ENCODE measurements at places on chromosomes 13 and 19. TPM values are rescaled to one million over a fixed set of nuclear protein-coding genes. Genes with fewer than 3 reads are reported as not detected.

DNA sequence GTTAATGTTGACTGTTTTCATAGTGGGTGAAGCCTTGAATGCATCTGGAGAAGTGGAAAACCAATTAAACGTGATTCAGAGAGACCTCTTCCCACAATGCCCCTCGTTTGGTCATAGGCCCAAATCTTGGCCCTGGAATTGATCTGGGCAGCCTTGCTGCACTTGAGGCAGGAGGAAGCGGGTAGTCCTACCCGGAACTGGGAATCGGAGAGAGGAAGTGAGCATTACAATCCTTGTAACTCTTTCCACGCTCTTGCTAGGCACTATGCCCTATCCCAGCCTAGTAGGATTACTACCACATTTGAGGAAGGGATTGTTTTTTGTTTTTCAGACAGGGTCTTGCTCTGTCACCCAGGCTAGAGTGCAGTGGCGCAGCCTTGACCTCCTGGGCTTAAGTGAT is 3.6 kb downstream of the KCNK6 start:
- DNase-seq: no peak

- no peak for DNase-seq
These were observed 1476.9 kb downstream of the EFNB2 start for GRCh38 chr13:105058517-105058916.

DNA sequence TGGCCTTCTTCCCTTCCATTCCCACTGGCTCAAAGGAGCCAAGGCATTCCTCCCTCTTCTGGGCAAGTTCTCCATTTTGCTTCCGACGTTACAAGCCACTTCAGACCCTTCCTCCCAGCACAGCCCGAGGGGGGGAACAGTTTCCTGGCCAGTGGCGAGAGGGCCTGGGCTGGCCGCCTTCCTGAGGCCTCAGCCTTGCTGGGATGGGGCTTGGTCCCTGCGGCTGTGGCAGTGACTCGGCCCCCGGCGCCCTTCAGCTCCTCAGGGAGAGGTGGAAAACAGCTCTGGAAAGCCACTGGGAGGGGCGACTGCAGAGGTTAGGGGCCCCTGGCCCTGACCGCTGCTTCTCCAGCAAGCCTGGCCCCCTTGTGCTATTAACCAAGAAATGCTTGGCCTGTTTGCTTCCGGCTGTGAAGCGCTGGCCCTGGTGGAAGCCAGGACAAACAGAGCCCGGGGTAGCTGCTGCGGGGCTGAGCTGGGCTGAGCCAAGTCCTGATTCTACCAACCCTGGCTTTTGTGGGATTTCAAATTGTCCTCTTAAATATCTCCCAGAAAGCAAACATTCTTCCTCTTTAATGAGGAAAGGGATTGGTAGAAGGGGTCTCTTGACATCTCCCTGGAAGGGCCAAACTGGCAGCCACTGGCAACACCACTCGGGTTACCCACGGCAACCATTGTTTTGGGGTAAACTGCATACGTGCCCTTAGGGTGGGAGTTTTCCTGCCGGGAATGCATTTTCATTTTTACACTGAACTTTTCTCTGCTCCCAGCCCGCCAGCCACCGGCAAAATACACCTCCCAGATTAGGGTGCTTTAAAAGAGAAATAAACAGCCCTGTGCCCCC is 38.7 kb downstream of the C13orf46 start:
- peak; percentile 16 for DNase-seq

DNA sequence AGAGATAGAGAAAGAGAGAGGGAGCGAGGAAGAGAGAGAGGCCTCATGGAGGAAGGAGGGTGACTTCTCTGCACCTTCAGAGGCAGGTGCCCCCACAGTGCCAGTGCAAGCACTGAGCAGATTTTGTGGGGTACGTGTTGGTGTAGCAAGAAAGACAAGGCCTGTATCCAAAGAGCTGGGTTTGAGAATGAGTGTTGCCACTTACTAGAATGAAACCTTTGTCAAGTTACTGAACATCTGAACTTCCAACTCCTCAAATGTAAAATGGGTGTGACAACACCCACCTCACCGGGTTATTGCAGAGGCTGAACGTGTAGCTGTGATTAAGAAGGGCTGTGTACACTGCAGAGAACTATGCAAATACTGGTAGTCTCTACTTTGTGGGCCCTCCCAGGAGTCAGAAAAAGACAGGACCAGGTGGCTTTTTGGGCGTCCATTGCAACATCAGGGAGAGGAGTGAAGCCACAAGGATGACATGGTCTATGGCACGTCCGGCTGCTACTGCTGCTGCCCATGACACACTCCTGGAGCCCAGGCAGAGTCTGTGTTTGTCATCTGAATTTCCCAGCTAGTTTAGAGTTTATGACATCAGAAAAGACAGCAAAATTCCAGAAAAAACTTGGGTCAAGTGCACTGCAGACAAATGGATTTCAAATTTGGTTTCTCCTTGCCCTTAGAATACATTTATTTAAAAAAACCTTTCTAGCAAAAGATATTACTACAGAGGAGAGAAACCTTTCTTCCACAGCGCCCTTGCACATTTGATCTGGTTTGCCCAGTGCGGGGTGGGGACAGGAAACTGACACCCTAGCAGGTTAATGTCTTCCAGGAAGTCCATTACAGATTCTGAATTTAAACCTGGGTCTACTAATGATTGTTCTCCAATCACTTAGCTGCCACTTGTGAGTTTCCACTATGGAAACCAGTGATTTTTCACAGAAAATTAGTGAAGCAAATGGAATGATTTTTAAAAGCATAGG is 54.0 kb upstream of the ATP12A start:
- no peak for DNase-seq

GRCh38 chr19:16160943-16161560 is 12.3 kb downstream of the CIB3 start:
- DNase-seq: peak; percentile 38

DNA sequence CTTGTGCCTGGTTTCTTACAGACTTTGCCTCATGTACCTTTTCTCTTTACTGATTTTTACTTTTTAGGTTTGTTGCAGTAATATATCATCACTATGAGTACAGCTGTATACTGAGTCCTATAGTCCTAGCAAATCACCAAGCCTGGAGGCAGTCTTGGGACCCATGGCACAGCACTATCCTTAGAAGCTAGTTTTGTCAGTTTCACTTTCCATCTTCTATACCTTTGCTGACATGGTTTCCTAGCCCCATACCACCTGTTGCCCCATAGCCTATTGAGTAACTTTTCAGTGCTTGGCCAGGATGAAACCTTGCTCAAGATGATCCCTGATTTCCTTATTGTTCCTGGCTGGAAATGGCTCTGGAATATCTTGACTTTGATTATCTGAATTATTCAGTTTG is 826.4 kb downstream of the GPC5 start:
- no peak for DNase-seq

C19orf67 gene
- total RNA-seq: 0.27 TPM

Measured in fibroblast of the aortic adventitia (primary cell).